ENCODE measurements at places on chromosomes 7 and 10.

DNA sequence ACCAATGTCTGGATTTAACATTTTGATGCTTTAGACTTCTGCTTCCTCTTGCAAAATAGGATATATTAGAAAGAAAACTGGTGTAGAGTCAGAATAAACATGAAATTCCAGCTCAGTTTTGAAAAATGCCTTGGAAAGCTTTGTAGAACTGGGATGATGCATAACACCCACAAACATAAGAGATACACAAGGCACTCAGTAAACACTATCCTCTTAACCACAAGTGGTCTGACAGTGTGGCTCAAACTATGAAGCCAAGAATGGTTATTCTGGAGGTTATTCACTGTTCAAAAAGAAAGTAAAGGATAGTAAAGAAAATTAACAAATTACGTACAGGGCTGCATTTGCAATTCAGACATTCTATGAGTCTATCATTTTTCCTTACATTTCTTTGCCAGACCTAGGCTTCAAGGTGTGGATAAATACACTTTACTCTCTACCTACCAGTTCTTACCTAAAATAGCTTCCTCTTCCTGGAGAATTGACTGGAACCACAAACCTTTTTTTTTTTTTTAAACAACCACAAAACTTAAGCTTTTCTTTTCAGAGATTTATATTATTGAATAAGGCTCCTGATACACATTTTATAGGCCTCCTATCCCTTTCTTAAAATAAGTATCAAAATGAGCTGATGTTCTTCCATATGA lies 9.0 kb upstream of the RSBN1L start:
- no peak for DNase-seq

- DNase-seq = peak; percentile 67
Measured at GRCh38 chr7:27210441-27211083, 10.7 kb upstream of the HOXA13 start.

- no peak for DNase-seq
Measured at GRCh38 chr7:1087465-1087814, 473 bp upstream of the GPER1 start.

DNA sequence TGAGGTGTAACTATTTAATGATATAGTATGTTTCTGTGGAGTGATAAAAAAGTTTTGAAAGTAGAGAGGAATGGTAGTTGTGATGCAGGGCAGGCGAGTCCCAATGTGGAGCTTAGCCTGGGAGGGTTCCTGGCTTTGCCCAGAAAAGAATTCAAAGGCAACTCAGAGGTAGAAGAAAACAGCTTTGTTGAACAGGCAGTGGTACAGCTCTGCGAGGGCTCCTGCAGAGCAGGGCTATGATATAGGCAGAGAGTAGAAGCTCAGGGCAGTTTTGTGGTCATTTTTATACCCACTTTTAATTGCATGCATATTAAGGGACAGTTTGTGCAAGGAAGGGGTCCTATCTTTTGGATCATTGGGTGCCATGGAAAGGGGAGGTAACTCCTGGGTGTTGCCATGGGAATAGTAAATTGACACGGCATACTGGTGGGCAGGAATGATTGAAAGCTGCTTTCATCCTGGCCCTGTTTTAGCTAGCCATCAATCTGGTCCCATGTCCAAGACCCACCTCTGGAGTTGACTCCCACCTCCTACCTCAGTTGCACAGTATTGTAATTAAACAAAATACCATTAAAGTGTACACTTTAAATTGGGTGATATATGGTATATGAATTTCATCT lies 12.4 kb downstream of the CYP2C8 start:
- DNase-seq = no peak

- no peak for DNase-seq
Measured at GRCh38 chr7:158431941-158432347, 155.7 kb downstream of the PTPRN2 start.

DNA sequence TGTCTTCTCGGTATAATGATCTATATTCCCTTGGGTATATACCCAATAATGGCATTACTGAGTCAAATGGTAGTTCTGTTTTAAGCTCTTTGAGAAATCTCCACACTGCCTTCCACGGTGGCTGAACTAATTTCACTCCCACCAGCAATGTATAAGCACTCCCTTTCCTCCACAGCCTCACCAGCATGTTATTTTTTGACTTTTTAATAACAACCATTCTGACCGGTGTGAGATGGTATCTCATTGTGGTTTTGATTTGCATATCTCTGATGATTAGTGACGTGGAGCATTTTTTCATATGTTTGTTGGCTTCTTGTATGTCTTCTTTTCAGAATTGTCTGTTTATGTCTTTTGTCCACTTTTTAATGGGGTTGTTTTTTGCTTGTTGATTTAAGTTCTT lies 33.6 kb downstream of the KIAA1217 start:
- DNase-seq = no peak

GRCh38 chr7:151272877-151273276 lies 24.4 kb upstream of the SMARCD3 start:
- no peak for DNase-seq

DNA sequence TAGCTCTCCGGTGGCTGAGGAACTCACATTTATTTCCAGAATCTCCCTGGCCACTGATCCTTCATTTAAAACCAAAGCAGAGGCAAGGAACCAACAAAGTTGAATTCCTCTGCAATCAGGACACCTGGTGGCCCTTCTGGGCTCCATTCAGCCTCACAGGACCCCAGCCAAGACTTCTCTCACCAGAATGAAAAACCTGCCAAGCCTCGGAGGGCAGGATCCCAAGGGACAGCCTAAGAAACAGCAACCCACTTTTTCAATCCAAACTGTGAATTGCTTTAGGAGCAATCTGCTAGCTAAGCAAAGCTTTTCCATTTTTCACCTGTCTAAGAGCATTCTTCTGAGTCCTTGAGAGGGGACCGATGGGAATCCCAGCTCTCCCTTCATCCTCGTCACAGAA lies 34.6 kb downstream of the OAT start:
- no peak for DNase-seq

DNA sequence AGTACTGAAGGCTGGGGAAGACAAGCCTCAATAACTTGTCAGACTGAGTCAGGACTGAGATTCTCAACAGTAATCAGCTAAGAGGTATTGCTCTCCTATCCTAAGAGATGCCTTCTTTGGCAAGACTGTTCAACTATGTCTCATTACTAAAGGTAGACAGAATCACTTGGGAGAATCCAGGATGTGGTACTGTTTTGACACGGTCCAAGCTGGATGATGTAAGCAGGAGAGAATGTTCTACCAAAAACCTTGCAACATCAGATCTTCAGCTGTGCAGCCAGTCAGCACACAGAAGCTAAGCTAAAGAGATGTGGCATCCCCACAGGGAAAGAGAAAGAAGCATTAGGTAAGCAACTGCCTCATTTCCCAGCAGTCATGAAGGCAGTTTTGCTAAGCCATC lies 391.4 kb downstream of the NRG3 start:
- no peak for DNase-seq

DNA sequence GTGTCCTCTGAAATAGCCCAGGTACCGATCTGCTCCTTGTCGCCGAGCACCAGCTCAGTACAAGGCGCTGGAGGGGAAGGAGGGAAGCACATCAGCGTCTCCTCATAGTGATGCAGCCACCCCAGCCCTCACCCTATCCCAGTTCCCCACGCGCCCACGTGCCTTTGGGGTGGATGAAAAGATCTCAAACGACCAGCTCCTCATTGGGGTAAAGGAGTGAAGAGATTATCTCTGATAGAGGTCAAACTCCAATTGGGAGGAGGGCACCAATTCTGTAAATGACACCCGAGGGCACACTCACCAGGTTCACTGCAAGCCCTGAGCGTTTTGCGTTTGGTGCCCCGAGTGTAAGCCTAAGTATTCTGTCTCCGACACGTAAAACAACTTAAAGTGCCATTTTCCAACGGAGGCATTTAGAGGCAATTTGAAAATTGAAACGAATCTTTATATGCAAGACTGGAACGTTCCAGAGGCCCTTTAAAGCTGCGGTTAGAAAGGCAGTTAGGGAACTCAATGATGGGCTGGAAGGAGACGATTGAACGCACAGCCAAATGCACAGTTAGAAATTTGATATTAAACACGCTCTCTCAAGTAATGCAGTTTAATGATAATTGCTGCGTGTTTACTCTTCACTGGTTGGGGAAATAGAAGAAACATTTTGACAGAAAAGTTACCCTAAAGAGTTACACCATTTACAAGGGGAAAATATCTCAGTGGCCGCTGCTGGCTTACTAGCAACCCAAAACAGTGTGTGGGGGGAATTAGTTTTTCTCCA lies 8.9 kb upstream of the EMX2 start:
- DNase-seq = no peak

GRCh38 chr7:45100761-45101480 lies 10.6 kb downstream of the TBRG4 start:
- DNase-seq = no peak

DNA sequence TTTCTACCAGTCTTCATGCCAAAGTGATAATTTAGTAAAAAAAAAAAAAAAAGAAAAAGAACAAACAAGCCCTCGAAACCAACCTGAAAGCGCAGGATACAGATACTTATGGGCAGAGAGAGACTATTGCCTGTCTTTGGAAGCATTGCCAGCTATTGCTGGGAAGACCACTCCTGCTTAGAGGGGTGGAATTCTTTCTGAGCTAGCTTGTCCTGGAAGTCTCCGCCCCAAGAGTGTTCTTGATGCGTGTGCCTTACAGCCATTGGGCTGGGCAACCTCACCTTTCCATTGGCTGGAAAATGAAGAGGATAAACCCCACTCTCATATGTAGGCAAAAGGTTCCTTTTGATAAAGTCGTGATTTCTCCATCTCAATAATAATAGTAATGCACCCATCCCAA lies 19.9 kb upstream of the INSYN2A start:
- no peak for DNase-seq

- DNase-seq = no peak
Measured at GRCh38 chr7:47128700-47129099, 453.2 kb downstream of the TNS3 start.

DNA sequence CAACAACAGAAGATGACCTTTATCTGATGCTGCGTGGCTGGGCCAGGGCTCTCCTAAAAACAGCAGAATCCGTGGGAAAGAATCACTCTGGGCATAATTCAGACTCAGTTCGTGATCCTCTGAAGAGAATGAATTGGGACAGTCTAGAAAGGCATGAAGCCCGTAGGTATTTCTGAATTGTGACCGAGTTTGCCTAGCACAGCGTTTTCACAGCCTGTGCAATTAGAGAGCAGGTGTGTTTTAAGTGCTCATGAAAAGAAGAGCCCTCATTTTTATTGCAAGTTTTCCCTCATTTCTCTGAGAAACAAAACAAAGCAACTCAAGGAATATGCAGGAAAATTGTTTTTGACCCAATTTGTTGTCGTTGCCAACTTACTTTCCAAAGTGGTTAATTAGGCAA lies 366.2 kb downstream of the WDR11 start:
- DNase-seq = no peak
